Gastrocnemius medialis (tissue), 4 donors: ENCODE measurements at places on chromosomes 7 and 10. TPM values are rescaled to one million over a fixed set of nuclear protein-coding genes. Genes with fewer than 3 reads are reported as not detected.

DNA sequence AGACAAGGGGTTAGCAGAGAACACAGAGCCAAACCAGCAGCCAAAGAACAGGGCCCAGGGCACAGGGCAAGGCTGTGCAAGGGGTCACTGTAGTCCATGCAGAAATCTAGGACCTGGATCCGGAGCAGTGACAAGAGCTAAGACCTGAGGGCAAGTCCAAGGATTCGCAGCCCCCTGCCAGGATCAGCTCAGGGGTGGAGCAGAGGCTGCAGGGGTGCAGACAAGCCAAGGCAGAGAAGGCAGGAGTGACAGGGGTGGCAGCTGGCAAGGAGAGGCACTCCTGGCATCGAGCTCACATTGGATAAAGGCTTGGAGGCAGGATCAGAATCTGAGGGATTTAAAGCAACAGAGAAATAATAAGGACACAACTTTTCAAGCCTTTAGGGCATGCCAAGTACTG lies 80.7 kb upstream of the NANOS1 start:
- no peaks in the 10 kb centered on the region for H3K27me3 ChIP-seq
- peaks cover 8% of the 10 kb centered on the region for H3K4me1 ChIP-seq
- no peak overlapping the region for H3K27ac ChIP-seq
- no peaks in the 10 kb centered on the region for H3K36me3 ChIP-seq
- no peak for DNase-seq

DNA sequence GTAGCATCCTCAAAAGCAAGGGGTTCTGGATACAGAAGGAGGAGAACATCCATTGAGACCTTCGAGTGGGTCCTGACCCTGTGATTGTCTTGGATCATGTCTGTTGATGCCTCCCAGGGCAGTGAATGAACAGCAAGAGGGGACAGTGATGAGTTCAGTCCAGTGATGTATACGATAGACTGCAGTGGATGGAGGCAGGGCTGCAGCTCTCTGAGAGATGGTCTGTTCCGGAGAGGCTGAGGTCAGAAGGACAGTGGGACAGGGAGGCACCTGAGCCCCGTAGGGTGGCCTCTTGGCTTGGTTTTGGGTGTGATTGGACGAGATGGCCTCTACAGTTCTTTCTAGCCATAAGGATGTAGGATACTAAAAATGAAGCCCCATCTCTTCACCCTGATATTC lies 280.4 kb downstream of the CAMK1D start:
- no peaks in the 10 kb centered on the region for H3K36me3 ChIP-seq
- no peak overlapping the region for H3K4me3 ChIP-seq
- H3K4me1 ChIP-seq: no peaks in the 10 kb centered on the region
- DNase-seq: no peak

DNA sequence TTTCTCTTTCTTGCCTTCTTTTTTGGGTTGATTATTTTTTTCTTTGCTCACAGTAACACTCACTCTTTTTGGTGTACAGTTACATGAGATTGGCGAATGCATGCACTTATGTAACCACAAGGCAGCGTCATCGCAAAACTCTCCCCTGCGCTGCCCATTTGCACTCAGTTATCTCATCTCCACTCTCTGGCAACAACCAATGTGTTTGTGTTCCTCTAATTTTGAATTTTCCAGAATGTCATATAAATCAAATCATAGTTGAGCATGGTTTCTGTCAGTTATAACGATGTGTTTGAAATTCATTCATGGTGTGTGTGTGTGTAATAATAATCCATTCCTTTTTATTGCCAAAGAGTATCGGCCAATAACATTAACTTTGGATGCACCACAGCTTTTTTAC lies 23.0 kb upstream of the IGFBP3 start:
- no peak for DNase-seq
- no peak overlapping the region for H3K27ac ChIP-seq
- H3K27me3 ChIP-seq: no peaks in the 10 kb centered on the region
- no peak overlapping the region for H3K4me3 ChIP-seq
- no peaks in the 10 kb centered on the region for H3K36me3 ChIP-seq

GRCh38 chr10:52232561-52233350 lies 81.3 kb upstream of the DKK1 start:
- H3K27me3 ChIP-seq: no peaks in the 10 kb centered on the region
- H3K27ac ChIP-seq: no peak overlapping the region
- no peak for DNase-seq
- no peaks in the 10 kb centered on the region for H3K4me1 ChIP-seq
- no peaks in the 10 kb centered on the region for H3K36me3 ChIP-seq

The CALHM1 gene
- not detected for total RNA-seq

The ABCA13 gene
- total RNA-seq: 0.10 TPM

The SPDYE3 gene
- not detected for total RNA-seq
